Activated T-cell treated with anti-CD3 and anti-CD28 coated beads, Interleukin-2, amount 50 U/mL, for 1 hour (primary cell): ENCODE measurements at places on chromosomes 6 and 20.

- no peak for DNase-seq
Observed at GRCh38 chr20:44637522-44638372, 13.8 kb downstream of the ADA start.

DNA sequence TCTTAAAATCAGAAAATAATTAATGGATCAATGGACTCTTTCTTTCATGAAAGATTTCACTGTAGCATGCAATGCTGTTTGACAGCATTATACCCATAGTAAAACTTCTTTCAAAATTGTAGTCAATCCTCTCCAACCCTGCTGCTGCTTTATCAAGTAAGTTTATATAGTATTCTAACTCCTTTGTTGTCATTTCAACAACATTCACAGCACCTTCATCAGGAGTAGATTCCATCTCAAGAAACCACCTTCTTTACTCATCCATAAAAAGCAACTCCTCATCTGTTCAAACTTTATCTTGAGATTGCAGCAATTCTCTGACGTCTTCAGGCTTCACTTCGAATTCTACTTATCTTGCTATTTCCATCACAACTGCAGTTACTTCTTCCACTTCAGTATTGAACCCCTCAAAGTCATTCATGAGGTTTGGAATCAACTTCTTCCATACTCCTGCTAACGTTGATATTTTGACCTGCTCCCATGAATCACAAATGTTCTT lies 26.4 kb upstream of the BACH2 start:
- no peak for DNase-seq

DNA sequence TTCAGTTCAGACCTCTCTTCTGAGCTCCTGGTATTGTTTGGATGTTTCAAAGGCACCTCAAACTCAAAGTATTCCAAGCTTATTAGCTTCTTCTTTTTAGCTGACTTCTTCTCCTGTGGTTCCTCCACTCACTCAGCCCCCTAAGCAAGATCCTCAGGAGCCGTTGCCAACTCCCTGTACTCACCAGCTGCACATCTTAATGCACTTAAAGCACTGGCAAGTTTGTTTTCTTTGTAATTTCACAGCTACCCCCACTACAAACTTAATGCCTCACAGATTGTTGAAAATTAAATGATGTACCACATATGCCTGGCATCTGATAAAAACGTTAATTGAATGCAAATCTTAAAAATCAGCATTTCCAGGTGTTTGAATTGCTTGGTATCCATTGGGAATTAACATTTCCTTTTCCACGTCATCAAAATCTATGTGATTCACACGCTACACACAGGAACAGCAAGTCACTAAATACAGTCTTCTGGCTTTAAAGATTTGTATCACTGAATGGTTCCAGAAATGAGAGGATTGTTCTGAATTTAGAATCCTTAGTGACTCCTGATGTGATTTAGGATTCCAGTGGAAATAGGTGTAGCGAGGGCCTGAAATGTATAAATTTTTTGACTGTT lies 24.5 kb downstream of the CALHM6 start:
- DNase-seq: no peak

DNA sequence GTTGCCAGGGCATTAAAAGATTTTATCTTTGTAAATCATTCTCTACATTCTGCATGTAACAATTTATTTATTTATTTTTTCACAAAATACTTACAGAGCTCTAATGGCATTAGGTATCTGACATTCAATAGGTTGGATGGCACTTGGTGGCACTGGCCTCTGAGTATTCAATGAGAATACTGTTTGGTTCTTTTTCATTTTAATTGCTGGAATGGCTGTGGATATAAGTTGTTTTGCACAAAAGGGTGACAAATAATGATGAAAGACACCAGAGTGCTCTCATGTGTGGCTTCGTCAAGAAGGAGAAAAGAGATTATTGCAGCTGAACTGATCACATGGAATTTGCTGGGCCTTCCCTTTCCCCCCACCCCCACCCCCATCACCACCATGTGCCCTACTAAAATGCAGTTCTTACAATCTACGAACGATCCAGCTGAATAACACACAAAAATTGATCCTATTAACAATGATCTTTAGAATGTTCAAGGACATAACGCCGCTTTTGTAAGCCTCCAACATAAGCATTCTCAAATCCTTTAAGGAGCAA lies 195.2 kb upstream of the POU3F2 start:
- DNase-seq: no peak

GRCh38 chr6:18028332-18028731 lies 40.9 kb upstream of the KIF13A start:
- no peak for DNase-seq

DNA sequence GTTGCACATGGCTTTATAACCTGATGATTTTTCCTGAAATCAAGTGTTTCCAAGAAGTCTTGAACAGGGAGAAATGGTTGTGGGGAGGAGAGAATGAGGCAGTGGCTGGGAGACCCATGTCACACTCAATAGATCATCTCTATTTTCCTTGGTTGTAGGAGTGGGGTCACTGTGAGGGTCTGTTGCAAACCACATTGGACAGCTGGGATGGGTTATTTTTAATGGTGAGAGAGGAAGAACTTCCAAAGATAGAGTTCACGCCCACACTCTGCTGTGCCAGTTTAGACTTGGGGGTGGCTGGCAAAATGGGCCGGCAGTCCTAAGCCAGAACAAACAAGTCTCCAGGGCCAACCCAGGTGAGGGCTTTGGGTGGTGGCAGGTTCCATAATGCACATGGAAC lies 276.4 kb upstream of the PRND start:
- no peak for DNase-seq

DNA sequence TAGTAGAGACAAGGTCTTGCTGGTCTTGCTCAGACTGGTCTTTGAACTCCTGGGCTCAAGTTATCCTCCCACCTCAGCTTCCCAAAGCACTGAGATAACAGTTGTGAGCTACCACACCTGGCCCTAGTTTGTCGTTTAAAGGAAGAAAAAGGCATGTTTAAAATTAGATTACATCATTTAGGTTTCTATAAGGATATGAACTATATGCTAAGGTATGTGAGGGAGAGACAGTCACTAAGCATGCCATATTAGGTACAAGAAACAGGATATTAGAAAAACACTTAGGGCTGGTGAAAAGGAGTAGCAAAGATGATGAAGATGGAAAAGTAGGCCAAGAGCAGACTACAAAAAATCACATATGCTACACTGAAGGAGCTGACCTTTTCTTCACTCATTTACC lies 106.4 kb downstream of the ASCC3 start:
- DNase-seq: no peak

GRCh38 chr6:4287811-4288244 lies 152.5 kb upstream of the ECI2 start:
- no peak for DNase-seq
